ENCODE measurements at places on chromosomes 11 and 22.

- no peak for DNase-seq
Observed at GRCh38 chr11:129705341-129705740, 110.3 kb upstream of the TMEM45B start.

DNA sequence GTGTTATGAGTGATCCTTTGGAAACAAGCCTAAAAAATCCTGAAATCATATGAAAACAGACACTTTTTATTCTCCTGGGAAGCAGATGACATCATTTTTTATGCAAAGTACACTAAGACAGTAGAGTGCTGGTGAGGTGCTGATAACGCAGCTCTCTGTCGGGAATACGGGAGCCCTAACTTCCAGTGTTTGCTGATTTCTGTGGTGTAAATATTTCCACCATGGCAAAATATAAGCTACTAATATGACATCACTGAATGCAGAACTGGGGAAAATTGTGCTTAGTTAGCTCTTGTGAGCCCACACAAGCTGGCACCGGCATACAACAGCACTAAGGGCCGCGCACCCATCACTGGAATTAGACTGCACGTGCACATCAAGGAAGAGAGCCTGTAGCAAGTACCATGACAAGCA lies 82.6 kb downstream of the FAM76B start:
- no peak for DNase-seq

- no peak for DNase-seq
Observed at GRCh38 chr11:48123934-48124755, 92.5 kb upstream of the OR4B1 start.

GRCh38 chr11:18461909-18462308 lies 6.3 kb downstream of the LDHAL6A start:
- no peak for DNase-seq

GRCh38 chr11:21289686-21290085 lies 620.3 kb downstream of the NELL1 start:
- DNase-seq: no peak

DNA sequence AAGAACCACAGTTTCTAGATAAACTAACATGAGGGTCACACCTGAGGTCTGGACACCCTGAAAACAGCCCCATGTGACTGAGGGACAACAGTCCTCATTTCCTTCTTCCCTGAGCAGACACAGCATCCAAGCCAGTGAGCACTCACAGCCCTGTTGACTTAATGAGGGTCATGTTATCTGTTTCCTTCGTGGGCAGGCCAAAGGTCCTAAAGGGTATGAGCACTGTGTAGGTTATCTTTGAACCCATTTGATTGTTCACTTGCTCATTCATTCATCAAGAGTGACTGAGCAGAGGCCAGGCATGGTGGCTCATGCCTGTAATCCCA lies 170.7 kb upstream of the B3GAT1 start:
- DNase-seq: no peak

GRCh38 chr11:96781082-96781481 lies 391.3 kb downstream of the JRKL start:
- DNase-seq: no peak

GRCh38 chr11:6817694-6818093 lies 18.2 kb upstream of the OR6A2 start:
- no peak for DNase-seq

DNA sequence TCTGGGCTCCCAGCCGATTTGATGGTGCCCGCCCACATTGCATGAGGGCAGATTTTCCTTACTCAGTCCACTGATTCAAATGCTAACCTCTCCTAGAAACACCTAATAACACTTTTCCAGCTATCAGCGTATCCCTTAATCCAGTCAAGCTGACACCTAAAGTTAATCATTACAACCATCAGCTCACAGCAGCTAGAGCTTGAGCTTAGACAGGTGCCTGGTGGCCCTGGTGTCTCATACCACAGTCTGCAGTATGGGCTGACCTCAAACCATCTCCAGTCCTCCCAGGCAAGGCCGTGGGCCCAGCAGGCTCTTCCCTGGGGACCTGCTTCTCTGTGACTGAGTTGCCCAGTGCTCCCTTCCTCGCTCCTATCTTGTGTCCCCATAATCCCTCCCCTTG lies 174.4 kb upstream of the NECTIN1 start:
- no peak for DNase-seq

DNA sequence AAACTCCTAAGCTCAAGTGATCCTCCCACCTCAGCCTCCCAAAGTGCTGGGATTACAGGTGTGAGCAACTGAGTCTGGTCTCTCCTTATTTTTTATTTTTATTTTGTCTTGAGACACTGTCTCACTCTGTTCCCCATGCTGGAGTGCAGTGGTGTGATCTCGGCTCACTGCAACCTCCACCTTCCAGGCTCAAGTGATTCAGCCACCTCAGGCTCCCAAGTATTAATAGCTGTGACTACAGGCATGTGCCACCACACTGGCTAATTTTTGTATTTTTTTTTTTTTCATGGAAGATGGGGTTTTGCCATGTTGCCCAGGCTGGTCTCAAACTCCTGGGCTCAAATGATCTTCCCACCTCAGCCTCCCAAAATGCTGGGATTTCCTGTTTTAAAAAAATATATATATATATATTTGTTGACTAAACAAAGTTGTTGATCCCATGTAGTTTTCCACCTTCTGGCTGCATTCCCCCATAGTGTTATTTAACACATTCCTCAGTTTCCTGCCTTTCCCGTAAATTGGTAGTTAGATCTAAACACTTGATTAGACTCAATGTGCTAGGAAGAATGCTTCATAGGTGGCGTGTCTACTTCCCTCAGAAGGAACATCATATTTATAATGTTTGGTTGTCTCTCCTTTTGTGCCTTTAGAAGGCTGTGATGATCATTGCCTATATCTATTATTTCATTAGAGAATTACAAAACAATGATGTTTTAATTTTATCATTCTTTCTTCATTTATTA lies 38.8 kb downstream of the LRRC32 start:
- peak; percentile 21 for DNase-seq

DNA sequence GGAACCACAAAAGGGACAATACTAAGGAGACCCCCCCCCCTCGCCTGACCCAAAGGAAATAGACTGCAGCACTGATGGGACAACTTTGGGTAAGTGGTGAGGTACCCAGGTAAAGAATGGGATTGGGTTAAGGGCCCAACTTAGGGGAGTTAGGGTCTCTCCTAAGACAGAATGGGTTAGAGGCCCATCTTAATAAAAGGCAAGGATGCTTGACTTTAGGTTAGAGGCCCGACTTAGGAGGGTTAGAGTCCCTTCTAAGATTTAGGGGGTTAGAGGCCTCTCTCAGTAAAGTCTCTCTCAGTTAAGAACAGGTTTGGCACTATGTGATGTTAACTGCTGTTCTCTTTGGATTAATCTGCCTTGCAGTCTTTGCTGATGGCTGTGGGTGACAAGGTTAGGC lies 41.0 kb upstream of the DBX1 start:
- no peak for DNase-seq

- DNase-seq: no peak
Observed at GRCh38 chr22:39724390-39724789, 153.8 kb downstream of the CACNA1I start.

DNA sequence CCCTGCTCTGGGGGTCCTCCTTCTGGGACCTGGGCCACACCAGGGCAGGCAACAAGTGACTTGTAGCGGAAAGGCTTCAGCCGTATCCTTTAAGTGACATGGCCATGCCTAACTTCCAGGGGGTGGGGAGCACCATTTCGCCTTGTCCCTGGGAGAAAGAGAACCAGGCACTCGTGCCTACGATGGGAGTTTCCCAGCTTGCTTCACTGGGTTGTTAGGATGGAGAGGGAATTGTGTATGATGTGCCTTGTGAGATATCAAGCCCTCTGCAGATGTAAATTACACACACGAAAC lies 151.4 kb downstream of the CACNA1I start:
- DNase-seq: no peak

DNA sequence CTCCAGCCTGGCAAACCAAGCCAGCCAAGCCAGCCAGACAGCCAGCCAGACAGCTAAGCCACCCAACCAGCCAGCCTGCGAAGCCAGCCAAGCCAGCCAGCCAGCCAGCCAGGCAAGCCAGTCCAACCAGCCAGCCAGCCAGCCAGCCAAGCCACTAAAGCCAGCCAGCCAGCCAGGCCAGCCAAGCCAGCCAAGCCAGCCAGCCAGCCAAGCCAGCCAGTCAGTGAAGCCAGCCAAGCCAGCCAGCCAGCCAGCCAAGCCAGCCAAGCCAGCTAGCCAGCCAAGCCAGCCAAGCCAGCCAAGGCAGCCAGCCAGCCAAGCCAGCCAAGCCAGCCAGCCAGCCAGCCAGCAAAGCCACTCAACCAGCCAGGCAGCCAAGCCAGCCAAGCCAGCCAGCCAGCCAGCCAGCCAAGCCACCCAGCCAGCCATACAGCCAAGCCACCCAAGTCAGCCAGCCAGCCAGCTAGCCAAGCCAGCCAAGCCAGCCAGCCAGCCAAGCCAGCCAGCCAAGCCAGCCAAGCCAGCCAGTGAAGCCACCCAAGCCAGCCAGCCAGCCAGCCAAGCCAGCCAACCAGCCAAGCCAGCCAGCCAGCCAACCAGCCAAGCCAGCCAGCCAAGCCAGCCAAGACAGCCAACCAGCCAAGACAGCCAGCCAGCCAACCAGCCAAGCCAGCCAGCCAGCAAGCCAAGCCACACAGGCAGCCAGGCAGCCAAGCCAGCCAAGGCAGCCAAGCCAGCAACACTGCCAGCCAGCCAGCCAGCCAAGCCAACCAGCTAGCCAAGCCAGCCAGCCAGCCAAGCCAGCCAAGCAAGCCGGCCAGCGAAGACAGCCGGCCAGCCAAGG lies 29.7 kb downstream of the CCT8L2 start:
- DNase-seq: no peak

GRCh38 chr11:63532799-63533475 lies 3.7 kb upstream of the PLAAT4 start:
- peak; percentile 51 for DNase-seq

GRCh38 chr11:69983571-69983877 lies 94.6 kb upstream of the ANO1 start:
- DNase-seq: no peak
